Naive thymus-derived CD8-positive, alpha-beta T cell (primary cell): ENCODE measurements at places on chromosomes 2 and 18. TPM values are rescaled to one million over a fixed set of nuclear protein-coding genes. Genes with fewer than 3 reads are reported as not detected.

GATA6 gene
- 0.13 TPM for total RNA-seq

CCDC68 gene
- total RNA-seq, result not detected

CNTNAP5 gene
- not detected for total RNA-seq

DNA sequence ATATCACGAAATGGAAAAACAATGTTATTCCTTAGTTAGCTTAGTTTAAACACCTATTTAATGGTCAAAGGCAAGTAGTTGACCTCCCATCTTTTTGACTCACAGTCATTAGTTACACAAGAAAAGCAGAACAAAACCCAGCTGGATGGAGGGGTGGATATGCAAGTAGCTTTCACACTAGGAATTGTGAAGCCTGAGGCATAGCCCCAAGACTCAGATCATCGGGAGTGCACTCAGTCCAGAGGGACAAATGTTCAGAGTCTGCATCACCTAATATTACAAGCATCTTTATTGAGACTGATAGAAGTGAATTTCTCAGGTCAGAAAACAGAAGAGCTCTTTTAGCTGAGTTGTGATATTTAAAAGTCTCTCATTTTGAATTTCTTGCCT lies 15.5 kb upstream of the CPS1 start:
- no peak overlapping the region for H3K4me3 ChIP-seq
- no peaks in the 10 kb centered on the region for H3K4me1 ChIP-seq
- H3K36me3 ChIP-seq, result no peaks in the 10 kb centered on the region
- DNase-seq, result no peak
- peaks cover 2% of the 10 kb centered on the region for H3K27me3 ChIP-seq
- no peak overlapping the region for H3K27ac ChIP-seq

DNA sequence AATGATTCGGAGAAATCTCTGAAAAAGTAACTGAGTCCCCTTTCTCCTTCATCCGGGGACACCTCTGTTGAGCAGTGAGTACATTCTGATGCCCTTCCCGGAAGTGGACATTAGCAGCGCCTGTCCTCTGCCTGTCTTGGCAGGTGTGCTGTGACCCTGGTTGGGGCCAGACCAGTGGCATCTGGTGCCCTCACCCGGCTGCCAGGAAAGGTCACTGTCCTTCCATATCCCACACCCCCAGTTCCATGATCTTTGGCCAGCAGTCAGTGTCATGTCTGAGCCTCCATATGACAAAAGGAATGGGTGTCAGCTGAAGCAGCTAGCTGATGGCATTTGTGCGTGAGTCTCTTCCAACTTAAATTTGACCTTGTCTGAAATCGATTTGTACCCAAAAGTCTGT lies 128.1 kb downstream of the NCK2 start:
- peaks cover 10% of the 10 kb centered on the region for H3K36me3 ChIP-seq
- H3K27ac ChIP-seq, result peak overlapping the region; percentile 93
- H3K4me1 ChIP-seq, result peaks cover 99% of the 10 kb centered on the region
- peak overlapping the region; percentile 77 for H3K4me3 ChIP-seq
- no peaks in the 10 kb centered on the region for H3K27me3 ChIP-seq
- no peak for DNase-seq

DNA sequence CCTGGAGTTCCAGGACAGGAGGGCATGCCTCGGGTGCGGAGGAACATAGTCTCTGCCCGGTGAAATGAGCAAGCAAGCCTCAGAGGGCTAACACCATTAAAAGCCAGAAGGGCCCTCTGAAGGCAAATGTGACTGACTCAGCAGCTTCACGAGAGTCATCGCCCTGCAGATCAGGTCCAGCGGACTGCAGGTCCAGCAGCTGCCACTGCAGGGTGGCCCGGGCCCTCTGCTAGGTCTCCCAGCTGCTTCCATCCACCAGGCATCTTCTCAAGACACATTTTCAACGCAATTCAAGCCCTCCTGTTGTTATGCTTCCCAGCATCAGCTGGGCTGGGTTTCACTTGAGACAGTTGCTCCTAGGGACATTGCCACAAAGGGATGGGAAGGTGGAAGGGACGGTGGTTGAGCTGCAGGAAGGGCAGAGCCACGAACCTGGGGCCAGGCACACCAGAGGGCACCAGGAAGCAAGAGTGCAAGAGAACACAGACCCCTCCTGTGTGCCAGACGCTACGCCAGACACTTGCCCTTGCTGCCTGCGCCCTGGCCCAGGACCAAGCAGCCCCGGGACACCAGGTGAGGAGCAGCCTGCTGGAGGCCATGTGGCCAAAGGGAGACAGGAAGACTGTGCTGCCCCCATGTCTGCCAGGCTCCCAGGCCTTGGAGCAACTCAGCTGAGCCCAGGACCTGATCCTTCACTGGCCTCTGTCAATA lies 173.0 kb downstream of the HDAC4 start:
- H3K27ac ChIP-seq, result peak overlapping the region; percentile 94
- no peaks in the 10 kb centered on the region for H3K27me3 ChIP-seq
- no peaks in the 10 kb centered on the region for H3K36me3 ChIP-seq
- H3K4me3 ChIP-seq, result no peak overlapping the region

DNA sequence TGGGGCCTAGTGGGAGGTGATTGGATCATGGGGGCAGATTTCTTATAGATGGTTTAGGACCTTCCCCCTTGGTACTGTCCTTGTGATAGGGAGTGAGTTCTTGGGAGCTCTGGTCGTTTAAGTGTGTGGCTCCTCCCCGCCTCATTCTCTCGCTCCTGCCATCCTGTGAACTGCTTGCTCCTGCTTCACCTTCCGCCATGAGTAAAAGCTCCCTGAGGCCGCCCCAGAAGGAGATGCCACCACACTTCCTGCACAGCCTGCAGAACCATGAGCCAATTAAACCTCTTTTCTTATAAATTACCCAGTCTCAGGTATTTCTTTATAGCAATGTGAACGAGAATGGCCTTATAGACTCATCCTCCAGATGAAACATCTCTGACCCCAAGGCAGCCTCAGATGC lies 101.5 kb downstream of the KCNF1 start:
- H3K27me3 ChIP-seq, result peaks cover 33% of the 10 kb centered on the region
- H3K4me1 ChIP-seq, result no peaks in the 10 kb centered on the region
- H3K27ac ChIP-seq, result no peak overlapping the region
- no peak overlapping the region for H3K4me3 ChIP-seq
- no peaks in the 10 kb centered on the region for H3K36me3 ChIP-seq
- DNase-seq, result no peak

GRCh38 chr2:170022692-170023091 lies 155.3 kb upstream of the MYO3B start:
- H3K4me3 ChIP-seq, result no peak overlapping the region
- H3K36me3 ChIP-seq, result peaks cover 32% of the 10 kb centered on the region
- no peak for DNase-seq
- H3K4me1 ChIP-seq, result no peaks in the 10 kb centered on the region
- H3K27ac ChIP-seq, result no peak overlapping the region
